ENCODE measurements at places on chromosomes 2 and 18. TPM values are rescaled to one million over a fixed set of nuclear protein-coding genes. Genes with fewer than 3 reads are reported as not detected.

DNA sequence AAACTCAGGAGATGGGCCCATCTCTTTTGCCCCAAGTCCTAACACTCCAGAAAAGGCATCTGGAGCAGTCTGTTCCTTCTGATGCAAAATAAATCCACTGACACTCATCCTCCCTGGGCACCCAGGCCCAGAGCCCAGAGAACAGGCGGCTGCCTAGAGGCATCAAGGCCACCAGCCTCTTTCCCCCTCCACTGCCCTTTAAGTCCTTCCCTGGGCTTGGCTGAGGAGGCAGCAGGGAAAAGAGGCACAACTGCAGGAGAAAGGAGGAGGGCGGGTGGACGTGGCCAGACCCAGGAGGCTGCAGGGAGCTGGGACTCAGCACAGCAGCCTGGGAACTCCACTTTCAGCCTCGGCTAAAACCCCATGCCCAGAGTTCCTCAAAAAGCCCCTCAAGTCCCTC lies 99.7 kb upstream of the ID2 start:
- DNase-seq: no peak

Gene DCDC2C
- not detected for total RNA-seq

Gene CD8A
- total RNA-seq: 0.83 TPM

DNA sequence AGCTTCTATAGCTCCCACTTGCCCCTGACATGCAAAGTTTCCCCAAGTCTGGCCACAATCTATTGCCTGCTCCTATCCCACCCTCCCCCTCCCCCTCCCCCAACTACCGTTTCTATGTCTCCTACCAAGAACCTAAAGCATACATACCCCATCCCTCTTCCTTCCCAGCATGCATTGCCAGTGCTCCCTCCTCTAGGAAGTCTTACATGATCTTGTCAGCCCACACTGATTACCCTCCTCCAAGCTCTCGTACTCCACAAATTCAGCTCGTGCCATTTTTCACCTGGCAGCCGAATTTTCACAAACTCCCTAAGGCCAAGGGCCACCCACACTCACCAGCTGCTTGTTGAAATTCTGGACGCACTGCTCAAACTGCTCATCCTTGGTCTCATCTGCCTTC lies 30.7 kb downstream of the BIN1 start:
- no peak for DNase-seq

DNA sequence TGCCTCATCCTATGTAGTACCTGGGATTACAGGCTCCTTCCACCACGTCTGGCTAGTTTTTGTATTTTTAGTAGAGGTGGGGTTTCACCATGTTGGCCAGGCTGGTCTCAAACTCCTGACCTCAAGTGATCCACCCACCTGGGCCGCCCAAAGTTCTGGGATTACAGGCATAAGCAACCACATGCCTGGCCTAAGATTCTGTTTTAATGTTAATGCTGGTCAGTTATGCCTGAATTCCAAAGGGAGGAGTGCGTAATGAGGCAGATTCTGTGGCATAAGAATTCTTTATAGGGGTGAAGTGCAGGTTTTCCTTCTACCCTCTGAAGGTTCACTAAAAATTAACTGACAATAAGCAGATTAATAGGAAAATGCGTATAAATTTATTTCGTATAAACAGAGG lies 1343.8 kb upstream of the LRRTM1 start:
- DNase-seq: no peak

Gene VWC2L
- total RNA-seq: not detected

GRCh38 chr2:145258903-145259579 lies 739.1 kb upstream of the ZEB2 start:
- DNase-seq: no peak

Gene OBSL1
- 117 TPM for total RNA-seq

GRCh38 chr2:38526195-38526594 lies 76.5 kb downstream of the HNRNPLL start:
- no peak for DNase-seq

DNA sequence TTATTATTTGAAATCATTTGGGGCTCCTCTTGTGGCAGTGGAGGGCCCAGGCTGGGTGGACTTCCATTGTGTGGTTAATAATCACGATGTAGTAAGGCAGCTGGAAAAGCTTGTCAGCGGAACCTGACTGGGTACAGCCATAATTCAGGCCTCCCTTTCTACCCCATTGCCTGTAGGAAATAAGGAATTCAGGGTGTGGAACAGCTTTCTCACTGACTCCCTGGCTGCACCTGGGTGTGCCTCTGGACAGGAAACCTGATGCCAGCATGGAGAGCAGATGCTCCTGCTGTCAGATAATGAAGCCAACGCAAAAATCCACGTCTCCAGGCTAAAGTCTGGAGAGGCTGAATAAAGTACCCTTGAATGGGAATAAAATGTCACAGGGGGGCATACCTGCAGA lies 44.2 kb downstream of the LYPD6B start:
- DNase-seq: peak; percentile 39

Gene LRATD1
- 10.2 TPM for total RNA-seq

DNA sequence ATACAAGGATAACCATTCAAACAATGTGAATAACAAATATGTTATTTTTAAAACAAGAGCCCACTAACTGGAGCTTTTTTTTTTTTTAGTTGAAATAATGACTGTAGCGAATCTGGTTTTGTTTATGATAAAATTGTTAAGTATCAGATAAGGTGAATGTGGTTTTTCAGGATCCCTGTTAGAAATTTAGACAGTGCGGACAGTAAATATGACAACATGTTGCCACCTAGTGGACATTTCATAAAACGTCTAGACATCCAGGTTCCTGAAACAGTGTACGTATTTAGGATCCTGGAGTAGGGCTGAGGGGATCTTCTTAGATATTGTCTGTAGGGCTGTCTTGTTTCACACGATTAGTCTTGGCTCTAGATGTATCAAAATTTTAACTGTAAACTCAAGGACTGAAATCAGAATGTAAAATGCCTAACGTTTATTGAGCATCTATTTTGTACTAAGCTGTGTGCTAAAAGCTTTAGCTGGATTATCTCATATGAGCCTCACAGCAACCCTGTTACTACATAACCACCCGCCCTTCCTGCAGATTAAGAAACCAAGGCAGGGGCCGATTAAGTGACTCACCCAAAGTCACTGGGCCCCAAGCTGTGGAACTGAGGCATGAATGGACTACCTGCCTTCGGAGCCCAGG lies 23.9 kb upstream of the CCDC68 start:
- DNase-seq: no peak

DNA sequence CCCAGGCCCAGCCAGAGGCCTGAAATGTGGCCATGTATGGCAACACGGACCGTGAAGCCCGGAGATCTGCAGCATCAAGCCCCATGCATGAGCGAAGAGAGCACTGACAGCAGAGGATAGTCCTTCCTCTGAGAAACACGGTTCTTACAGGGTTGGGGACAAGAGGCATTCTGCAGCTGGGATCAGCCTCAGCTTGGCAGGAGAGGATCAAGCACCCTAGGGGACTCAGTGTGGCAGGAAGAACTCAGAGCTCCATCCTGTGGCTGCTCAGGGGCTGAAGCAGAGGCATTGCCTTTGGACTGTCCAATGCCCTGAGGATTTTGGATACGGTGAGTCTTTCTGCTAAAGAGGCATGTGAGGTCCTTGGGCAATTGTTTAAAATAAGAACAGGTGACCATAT lies 368.7 kb downstream of the ZNF516 start:
- no peak for DNase-seq

Gene TEKT4
- 0.19 TPM for total RNA-seq

Gene NEU2
- not detected for total RNA-seq

- DNase-seq: peak; percentile 66
These were observed 56.2 kb downstream of the REEP1 start for GRCh38 chr2:86281066-86281700.

GRCh38 chr2:171009386-171009785 lies 80.3 kb downstream of the GORASP2 start:
- no peak for DNase-seq

Gene SLC40A1
- 80.9 TPM for total RNA-seq

Gene FBLN7
- 2.1 TPM for total RNA-seq

- DNase-seq: no peak
These were observed 32.7 kb downstream of the MEX3C start for GRCh38 chr18:51164761-51165281.
